ENCODE measurements at places on chromosomes 2 and 18. TPM values are rescaled to one million over a fixed set of nuclear protein-coding genes. Genes with fewer than 3 reads are reported as not detected.
A peak's percentile ranks its signal among the peaks of the same experiment; 100 is the strongest.

- peaks cover 43% of the 10 kb centered on the region for H3K27me3 ChIP-seq
- peak overlapping the region; percentile 81 for H3K27ac ChIP-seq
- peak; percentile 42 for DNase-seq
Measured at GRCh38 chr18:6414118-6414722, 491 bp downstream of the L3MBTL4 start.

DNA sequence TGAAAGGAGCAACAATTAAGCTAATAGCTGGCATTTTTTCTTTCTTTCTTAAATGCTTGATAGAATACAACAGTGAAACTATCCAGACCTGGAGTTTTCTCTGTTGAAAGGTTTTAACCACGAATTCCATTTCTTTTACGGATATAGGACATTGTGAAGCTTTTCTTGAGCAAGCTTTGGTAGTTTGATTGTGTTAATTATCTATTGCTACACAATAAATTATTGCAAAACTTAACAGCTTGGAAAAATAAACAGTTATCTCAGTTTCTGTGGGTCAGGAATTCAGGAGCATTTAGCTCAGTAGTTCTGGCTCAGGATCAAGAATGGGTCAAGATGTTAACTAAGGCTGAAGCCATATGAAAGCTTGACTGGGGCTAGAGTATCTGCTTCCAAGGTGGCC lies 11.7 kb downstream of the PHOSPHO2 start:
- no peak overlapping the region for H3K27ac ChIP-seq
- H3K27me3 ChIP-seq: no peaks in the 10 kb centered on the region
- no peak for DNase-seq
- H3K36me3 ChIP-seq: peaks cover 18% of the 10 kb centered on the region
- no peak overlapping the region for H3K4me3 ChIP-seq

DNA sequence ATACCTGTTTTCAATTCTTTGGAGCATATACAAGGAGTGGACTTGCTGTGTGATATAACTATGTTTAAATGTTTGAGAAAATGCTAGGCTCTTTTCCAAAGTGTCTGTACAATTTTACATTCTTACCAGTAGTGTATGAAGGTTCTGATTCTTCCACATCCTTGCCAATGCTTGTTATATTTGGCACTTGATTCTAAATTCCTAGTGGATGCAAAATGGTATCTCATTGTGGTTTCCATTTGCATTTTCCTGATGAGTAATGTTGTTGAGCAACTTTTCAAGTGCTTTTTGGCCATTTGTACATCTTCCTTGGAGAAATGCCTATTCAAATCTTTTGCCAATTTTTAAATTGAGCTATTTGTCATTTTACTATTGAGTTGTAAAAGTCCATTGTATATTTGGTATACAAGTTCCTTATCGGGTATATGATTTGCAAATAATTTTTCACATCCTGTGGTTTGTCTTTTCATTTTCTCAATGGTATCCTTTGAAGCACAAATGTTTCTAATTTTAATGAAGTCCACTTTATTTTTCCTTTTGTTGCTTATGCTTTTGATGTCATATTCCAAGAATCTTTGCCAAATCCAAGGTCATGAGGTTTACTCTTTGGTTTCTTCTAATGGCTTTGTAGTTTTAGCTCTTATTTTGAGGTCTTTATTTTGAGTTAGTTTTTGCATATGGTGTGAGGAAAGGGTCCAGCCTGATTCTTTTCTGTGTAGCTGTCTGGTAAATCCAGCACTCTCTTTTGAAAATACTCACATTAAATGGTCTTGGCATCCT lies 33.2 kb upstream of the CWC22 start:
- H3K36me3 ChIP-seq: no peaks in the 10 kb centered on the region
- no peak overlapping the region for H3K4me3 ChIP-seq
- DNase-seq: no peak
- no peak overlapping the region for H3K27ac ChIP-seq

DNA sequence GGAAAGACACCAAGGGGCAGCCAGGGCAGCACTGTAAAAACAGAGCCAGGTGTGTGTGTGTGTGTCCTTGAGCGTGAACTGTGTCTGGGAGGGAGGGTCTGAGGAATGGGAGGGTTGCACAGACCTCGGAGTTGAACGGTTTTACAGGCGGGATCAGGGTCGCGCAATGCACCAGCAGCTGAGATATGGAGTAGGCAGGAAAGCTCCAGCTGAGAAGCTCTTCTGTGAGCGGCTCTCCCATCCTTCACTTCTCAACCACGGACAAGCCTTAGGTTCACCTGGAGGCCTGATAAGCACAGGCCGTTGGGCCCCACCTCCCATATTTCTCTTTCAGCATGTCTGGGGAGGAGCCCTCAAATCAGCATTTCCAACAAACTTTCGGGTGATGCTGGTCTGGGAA lies 12.1 kb downstream of the SERTAD2 start:
- H3K4me3 ChIP-seq: no peak overlapping the region
- no peaks in the 10 kb centered on the region for H3K27me3 ChIP-seq
- no peak for DNase-seq
- H3K36me3 ChIP-seq: peaks cover 1% of the 10 kb centered on the region
- H3K4me1 ChIP-seq: peaks cover 92% of the 10 kb centered on the region

The KCNG2 gene
- total RNA-seq: not detected

GRCh38 chr2:223846515-223846914 lies 9.1 kb upstream of the AP1S3 start:
- no peaks in the 10 kb centered on the region for H3K27me3 ChIP-seq
- H3K4me3 ChIP-seq: no peak overlapping the region
- peaks cover 29% of the 10 kb centered on the region for H3K36me3 ChIP-seq

The C2orf81 gene
- total RNA-seq: 8.8 TPM

DNA sequence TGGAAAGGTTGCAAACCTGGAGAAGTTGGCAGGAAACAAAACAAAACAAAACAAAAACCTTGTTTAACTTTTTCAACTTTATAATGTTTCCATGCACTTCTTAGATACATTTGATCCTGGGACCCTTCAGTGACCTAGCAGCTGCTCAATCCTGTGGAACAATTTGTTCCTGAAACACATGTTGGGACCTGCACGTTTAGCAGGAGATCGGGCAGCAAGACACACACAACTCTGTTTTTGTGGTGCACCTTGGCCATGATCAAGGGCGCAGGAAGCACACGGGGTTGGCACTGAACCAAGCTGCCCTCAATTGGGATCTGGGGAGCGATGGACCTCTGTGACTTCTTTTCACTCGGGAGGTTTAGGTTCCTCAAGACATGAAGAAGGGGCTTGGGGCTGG lies 268.7 kb downstream of the LOXHD1 start:
- no peaks in the 10 kb centered on the region for H3K27me3 ChIP-seq
- no peak overlapping the region for H3K27ac ChIP-seq
- no peak for DNase-seq
- H3K36me3 ChIP-seq: no peaks in the 10 kb centered on the region

GRCh38 chr2:215931256-215931903 lies 82.0 kb downstream of the MREG start:
- peak overlapping the region; percentile 0 for H3K4me3 ChIP-seq
- DNase-seq: peak; percentile 68
- H3K4me1 ChIP-seq: peaks cover 23% of the 10 kb centered on the region
- no peaks in the 10 kb centered on the region for H3K27me3 ChIP-seq
- peak overlapping the region; percentile 49 for H3K27ac ChIP-seq

- no peak overlapping the region for H3K4me3 ChIP-seq
- peaks cover 3% of the 10 kb centered on the region for H3K4me1 ChIP-seq
- H3K27me3 ChIP-seq: no peaks in the 10 kb centered on the region
- no peaks in the 10 kb centered on the region for H3K36me3 ChIP-seq
- H3K27ac ChIP-seq: no peak overlapping the region
Measured at GRCh38 chr2:24429197-24430074, 61.6 kb upstream of the NCOA1 start.

DNA sequence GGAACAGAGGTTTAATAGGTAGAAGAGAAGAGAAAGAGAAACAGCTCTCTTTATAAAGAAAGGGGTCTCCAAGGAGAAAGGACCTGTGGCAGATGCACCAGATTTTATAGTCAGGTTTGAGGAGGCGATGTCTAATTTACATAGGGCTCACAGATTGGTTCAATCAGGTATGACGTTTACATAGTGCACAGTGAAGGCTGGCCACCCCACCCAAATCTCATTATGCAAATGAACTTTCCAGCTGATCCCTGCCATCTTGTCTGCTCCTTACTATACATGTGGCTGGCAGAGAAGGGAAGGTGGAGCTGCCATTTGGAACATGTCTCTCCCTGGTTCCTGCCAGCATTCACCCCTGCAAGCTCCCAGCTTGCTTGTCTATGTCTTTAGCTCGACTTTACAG lies 557.8 kb downstream of the SUCLG1 start:
- no peaks in the 10 kb centered on the region for H3K27me3 ChIP-seq
- no peak overlapping the region for H3K4me3 ChIP-seq
- no peaks in the 10 kb centered on the region for H3K36me3 ChIP-seq
- no peak for DNase-seq
- peaks cover 10% of the 10 kb centered on the region for H3K4me1 ChIP-seq
- no peak overlapping the region for H3K27ac ChIP-seq

- DNase-seq: no peak
- H3K4me3 ChIP-seq: no peak overlapping the region
- H3K36me3 ChIP-seq: peaks cover 3% of the 10 kb centered on the region
- no peaks in the 10 kb centered on the region for H3K4me1 ChIP-seq
- H3K27me3 ChIP-seq: no peaks in the 10 kb centered on the region
- H3K27ac ChIP-seq: no peak overlapping the region
Measured at GRCh38 chr2:191209340-191209739, 35.9 kb upstream of the MYO1B start.

The KCNK3 gene
- 6.6 TPM for total RNA-seq

GRCh38 chr2:10830203-10830602 lies 17.6 kb upstream of the PDIA6 start:
- H3K36me3 ChIP-seq: no peaks in the 10 kb centered on the region
- no peak for DNase-seq
- peaks cover 4% of the 10 kb centered on the region for H3K4me1 ChIP-seq
- peaks cover 68% of the 10 kb centered on the region for H3K27me3 ChIP-seq

The RELCH gene
- total RNA-seq: 33.6 TPM

The VIL1 gene
- total RNA-seq: 0.54 TPM

The MAPK4 gene
- total RNA-seq: 6.3 TPM

GRCh38 chr2:109032229-109032820 lies 43.3 kb upstream of the EDAR start:
- H3K4me1 ChIP-seq: peaks cover 25% of the 10 kb centered on the region
- H3K36me3 ChIP-seq: peaks cover 1% of the 10 kb centered on the region
- H3K27ac ChIP-seq: peak overlapping the region; percentile 62
- H3K27me3 ChIP-seq: peaks cover under 1% of the 10 kb centered on the region
- DNase-seq: no peak
- peak overlapping the region; percentile 68 for H3K4me3 ChIP-seq

The NT5DC4 gene
- not detected for total RNA-seq

The ACADL gene
- 13.2 TPM for total RNA-seq

DNA sequence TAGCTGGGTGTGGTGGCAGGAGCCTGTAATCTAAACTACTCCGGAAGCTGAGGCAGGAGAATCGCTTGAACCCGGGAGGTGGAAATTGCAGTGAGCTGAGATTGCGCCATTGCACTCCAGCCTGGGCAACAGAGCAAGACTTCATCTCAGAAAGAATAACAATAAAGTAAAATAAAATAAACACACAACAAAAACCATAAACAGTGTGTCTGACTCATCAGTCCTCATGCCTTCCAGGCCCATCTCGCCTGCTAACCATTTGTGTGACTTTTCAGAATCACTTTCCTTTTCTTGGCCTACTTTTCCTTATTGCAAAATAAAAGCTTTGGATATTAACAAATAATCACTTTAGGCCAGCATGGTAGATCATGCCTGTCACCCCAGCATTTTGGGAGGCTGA lies 42.0 kb upstream of the ASXL2 start:
- no peaks in the 10 kb centered on the region for H3K4me1 ChIP-seq
- no peak for DNase-seq
- no peak overlapping the region for H3K27ac ChIP-seq
- no peaks in the 10 kb centered on the region for H3K27me3 ChIP-seq
- no peaks in the 10 kb centered on the region for H3K36me3 ChIP-seq

DNA sequence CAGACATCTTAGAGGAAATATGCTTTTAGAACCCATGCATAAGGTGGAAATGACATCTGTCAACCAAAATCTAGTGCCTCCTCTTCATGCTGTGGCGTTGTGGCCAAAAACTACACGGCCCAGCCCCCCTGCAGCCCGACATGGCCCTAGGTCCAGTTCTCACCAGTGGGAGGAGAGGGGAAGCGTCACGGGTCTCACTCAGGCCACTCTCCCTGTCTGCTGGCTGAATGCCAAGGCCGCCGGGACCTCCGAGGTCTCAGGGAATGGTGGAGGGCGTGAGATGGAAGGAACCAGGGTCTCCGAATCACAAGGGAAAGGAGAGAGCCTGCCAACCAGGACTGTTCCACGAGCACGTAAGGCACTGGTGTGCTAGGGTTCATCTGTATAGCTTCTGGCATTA lies 361.0 kb downstream of the ANAPC1 start:
- no peaks in the 10 kb centered on the region for H3K27me3 ChIP-seq
- H3K36me3 ChIP-seq: no peaks in the 10 kb centered on the region
- no peak overlapping the region for H3K4me3 ChIP-seq
- no peak overlapping the region for H3K27ac ChIP-seq
- H3K4me1 ChIP-seq: peaks cover 54% of the 10 kb centered on the region

- H3K4me3 ChIP-seq: no peak overlapping the region
- no peaks in the 10 kb centered on the region for H3K27me3 ChIP-seq
- no peaks in the 10 kb centered on the region for H3K36me3 ChIP-seq
Measured at GRCh38 chr2:113203217-113203530, 29.4 kb downstream of the PSD4 start.

DNA sequence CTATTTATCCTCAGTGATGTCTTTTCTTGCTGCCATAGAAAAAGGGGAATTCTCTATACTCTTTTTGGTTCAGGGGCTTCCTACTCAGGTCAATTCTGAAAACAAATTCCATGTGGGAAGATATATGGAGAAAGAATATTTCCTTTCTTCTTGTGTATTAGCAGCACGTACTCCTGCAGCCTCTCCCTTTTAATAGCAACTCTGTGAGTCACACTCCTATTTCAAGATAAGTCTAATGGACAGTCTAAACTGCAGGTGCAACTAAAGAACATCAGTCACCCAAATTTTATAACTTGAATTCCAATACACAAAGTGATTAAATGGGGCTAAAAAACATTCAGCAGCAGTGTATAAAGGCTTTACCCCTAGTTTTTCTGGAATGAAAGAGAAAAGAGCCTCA lies 942.2 kb downstream of the CNTNAP5 start:
- no peak overlapping the region for H3K4me3 ChIP-seq
- peak overlapping the region; percentile 72 for H3K27ac ChIP-seq
- no peak for DNase-seq
- no peaks in the 10 kb centered on the region for H3K36me3 ChIP-seq
- no peaks in the 10 kb centered on the region for H3K27me3 ChIP-seq
- peaks cover 26% of the 10 kb centered on the region for H3K4me1 ChIP-seq

The GAL3ST2 gene
- 0.86 TPM for total RNA-seq

DNA sequence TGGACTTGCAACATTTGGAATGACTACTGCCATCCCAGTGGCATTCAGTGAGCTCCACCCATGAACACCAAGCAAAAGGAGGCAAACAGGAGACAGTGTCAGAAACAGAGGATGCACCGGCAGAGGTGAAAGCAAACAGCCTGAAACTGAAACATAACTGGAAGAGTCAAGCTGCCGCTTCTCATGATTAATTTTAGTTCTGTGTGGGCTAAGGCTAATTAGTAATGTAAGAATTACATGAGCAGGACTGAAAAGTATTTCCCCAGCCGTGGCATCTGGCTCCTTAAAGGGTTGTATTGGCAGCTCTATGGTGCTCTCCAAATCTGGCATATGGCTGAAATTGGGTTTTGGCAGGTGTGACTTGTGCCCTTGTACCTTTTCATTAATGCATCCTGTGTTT lies 1108.1 kb downstream of the TSN start:
- H3K36me3 ChIP-seq: no peaks in the 10 kb centered on the region
- peaks cover 4% of the 10 kb centered on the region for H3K4me1 ChIP-seq
- H3K27me3 ChIP-seq: peaks cover 2% of the 10 kb centered on the region
- no peak for DNase-seq

Measured in mesothelial cell of epicardium (in vitro differentiated cells).